ENCODE measurements at places on chromosomes 5 and 9.

- no peak for DNase-seq
These were observed 253.2 kb downstream of the CEMIP2 start for GRCh38 chr9:71515107-71515506.

GRCh38 chr5:6717687-6718086, 4.5 kb downstream of the TENT4A start:
- DNase-seq = no peak

GRCh38 chr9:15915711-15916110, 362.9 kb downstream of the CCDC171 start:
- DNase-seq = no peak

GRCh38 chr9:4146293-4146692, 153.6 kb downstream of the GLIS3 start:
- no peak for DNase-seq

- no peak for DNase-seq
These were observed 97.8 kb upstream of the WWC1 start for GRCh38 chr5:168193493-168194250.

DNA sequence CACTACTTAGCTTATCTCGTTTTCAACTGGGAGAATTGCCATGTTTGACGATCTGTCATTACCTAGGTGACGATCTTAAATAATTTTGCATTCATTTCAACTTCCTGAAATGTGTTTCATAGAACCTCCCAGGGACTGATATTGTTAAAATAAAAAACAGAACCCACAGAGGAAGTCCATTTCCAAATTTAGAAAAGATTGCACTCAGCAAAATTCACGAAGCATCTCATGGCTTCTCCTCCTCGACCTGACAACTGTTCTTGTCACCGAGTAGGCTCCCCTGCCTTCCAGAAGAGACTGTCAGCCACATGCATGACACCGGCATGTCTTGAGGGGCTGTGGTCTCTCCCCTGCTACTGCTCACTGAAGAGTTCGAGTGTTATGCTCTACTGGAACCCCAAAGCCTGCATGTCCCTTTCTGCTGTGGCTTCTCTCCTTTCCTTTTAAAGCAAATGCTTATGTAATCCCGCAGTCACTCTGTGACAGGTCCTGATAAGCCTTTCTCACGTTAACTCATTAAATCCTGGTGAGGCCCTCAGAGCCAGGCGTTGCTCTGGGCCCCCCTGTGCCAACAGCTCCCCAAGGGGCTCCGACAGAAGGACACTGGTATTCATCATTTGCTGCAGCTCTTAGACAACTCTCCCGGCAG, 26.8 kb upstream of the ANKRD33B start:
- no peak for DNase-seq

- no peak for DNase-seq
These were observed 6.1 kb downstream of the SAR1B start for GRCh38 chr5:134626369-134627014.

DNA sequence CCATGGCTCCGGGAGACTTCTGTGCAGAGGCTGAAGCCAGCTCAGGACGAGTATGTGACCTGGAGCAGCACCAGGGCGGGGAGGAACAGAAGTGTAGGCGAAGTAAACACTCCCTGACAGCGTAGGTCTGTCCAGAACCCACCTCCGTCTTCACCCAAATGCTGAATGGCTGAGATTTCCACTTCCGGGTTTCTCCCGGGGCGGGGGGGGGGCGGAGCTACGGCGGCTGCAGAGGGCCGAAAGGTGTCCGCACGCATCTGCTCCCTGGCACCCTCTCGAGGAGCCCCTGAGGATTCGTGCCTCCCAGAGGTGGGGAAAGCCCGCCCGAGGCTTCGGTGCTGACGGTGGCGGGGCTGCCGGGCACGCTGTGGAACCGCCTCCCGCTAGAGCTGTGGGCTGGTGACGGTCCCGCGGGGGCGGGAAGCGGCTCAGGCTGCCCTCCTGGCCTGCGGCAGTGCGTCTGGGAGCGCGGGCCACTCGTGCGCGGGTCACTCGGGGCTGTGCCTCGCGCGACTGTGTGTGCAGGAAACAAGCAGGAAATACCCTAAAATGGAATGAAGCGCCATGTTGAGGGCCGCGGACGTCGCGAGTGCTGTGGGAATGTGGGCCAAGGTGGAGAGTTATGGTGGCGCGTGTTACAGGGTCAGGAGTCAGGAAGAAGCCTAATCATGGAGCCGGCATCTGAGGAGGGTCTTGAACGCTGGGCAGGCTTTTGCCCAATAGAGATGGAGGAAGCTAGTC, 1425.4 kb downstream of the FOXD4L5 start:
- no peak for DNase-seq

- DNase-seq = no peak
These were observed 61.0 kb downstream of the FBXO4 start for GRCh38 chr5:41985945-41986695.

GRCh38 chr5:149728303-149728702, 1.8 kb upstream of the PPARGC1B start:
- no peak for DNase-seq

DNA sequence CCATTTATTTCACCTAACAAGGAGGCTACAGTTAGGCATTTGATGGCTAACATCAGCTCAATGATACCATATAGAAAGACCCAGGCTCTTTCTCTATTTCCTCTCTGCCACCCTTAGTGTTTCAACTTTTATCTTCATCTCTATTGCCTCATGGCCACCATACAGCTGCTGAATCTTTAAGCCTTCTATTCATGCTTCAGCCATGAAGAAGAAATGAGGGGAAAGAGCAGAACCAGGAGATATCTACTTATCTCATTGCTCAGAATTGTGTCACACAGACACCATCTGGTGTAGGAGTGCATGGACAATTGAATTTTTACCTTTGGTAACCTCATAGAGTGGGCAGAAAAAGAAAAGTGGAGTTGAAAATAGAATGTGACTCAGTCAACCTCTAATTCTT, 6.7 kb downstream of the GAPT start:
- DNase-seq = no peak

- no peak for DNase-seq
These were observed 189.2 kb downstream of the TSSK1B start for GRCh38 chr5:113245427-113246225.

GRCh38 chr9:36665921-36666431, 93.3 kb downstream of the MELK start:
- no peak for DNase-seq

GRCh38 chr9:34237836-34238235, 59.0 kb downstream of the UBAP1 start:
- no peak for DNase-seq

DNA sequence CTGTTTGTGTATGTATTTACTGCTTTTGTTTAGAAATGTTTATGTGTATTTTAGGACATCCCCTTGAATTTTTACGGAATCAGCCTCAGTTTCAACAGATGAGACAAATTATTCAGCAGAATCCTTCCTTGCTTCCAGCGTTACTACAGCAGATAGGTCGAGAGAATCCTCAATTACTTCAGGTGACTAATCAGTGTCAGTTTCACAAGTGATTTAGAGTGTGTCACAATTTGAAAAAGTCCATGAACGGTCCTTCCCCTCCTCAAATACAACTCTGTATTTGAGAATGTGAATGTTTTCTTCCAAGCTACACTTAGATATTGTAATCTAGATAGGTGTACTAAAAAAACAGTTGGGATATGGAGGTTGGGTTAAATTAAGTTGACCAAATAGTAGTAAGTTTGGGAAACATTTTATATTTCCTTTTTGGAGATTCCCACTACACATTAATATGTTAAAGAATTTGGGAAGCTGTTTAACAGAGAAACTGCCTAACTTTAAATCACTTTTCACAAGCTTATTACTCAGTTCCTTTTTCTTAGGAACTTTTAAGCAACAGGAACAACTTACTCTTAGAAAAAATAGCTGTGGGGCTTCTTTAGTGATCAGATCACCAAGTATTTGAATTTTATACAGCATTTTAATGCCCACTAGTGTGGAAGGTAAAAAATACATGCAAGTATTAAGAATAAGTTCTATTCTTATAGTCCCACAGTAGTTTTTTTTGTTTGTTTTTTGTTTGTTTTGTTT, 40.9 kb downstream of the RAD23B start:
- no peak for DNase-seq

GRCh38 chr5:94551858-94552257, 66.5 kb downstream of the KIAA0825 start:
- DNase-seq = no peak

DNA sequence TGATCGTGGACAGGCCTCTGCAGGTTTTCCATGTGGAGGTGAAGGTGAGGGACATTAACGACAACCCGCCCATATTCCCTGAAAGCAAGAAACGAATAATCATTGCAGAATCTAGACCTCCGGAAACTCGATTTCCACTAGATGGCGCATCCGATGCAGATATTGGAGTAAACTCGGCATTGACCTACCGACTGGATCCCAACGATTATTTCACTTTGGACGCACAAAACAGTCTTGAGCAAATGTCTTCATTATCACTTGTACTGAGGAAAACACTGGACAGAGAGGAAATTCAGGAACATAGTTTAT, 621 bp downstream of the PCDHA13 start:
- no peak for DNase-seq

GRCh38 chr9:22134390-22134789, 125.3 kb upstream of the CDKN2B start:
- DNase-seq = no peak

DNA sequence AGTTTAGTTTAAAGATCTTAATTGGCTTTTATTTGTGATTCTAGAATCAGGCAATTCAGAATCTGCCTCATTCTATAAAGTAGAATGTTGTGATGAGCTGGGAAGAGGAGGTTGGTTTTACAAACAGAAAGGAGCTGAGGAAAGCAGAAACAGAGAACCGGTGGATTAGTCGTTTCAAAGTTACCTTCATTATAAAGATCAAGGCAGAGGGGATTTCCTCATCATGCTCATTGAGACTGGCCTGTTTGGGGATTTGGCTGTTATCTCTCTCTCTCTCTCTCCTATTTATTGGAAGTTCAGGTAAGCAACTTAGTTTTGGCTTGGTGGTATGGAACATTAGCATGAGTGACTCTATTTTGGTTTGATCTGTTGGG, 134.0 kb downstream of the GCNT1 start:
- no peak for DNase-seq

DNA sequence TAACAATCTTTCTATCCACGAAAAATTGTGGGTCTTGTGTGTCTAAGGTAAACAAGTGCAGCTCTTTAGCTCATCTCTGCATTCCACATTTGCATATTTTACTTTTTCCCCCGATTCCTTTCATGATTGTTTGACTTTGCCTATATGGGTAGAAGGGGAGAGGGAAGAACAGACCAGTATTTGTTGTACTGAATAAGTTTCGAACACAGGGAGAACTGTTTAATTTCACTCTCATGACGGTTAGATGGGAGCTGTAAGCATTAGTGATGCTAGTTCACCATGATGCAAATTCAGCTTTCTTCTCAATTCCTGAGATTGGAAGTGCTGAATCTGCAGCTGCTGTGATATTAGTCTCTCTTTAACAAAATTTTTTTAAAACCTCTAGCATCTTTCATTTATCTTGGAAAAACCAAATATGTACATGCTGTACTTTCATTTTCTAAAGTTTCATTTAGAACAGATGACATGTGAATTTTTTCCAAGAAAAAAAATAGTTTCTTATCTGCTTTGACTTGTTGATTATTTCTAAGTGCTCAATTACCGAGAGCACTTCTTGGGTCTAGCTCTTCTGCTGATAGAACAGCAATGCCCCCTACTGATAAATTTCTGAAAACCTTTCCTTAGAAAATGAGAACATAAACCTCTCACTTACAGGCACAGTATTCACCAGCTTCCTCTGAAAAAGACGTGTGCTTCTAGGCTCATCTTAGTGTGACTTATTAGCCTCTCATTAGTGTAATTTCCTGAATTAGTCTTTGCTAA, 149.5 kb downstream of the BAAT start:
- no peak for DNase-seq

DNA sequence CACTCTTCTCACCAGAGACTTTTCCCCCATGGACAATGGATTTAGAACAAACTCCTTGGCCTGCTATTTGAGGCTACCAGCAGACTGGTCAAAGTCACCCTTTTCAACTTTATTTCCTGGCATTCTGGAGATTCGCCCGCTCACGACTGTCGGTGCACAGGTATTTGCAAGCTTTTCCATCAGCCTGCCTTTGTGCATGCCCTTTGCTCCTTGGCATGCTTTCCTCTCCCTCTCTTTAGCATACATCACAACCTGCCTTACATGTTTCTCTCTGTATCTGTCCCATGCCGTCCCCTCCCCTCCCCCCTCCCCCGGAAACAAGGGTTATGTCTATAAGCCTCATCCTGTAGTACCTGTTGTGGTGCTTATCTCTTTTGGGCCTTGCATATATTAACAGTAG, 257.1 kb downstream of the AOPEP start:
- no peak for DNase-seq

DNA sequence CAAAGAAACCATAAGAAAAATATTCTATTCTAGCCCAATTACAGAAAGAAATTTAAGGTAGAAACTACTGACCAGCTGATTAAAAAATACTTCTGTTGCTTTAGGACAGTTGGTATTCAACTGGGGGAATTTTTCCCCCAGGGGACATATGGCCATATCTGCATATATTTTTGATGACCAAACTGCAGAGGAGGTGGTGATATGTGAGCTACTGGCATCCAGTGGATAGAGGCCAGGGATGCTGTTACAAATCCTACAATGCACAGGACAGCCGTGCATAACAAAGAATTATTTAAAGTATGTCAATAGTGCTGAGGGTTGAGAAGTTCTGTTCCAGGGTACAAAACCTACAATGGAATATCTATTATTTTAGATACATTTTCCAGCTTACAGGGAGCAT, 24.0 kb downstream of the ZFR start:
- no peak for DNase-seq

- DNase-seq = no peak
These were observed 207.2 kb upstream of the DAPK1 start for GRCh38 chr9:87290241-87291052.

- DNase-seq = no peak
These were observed 11.0 kb downstream of the SKP2 start for GRCh38 chr5:36162810-36163486.
